Sigmoid colon (tissue), 7 donors: ENCODE measurements at places on chromosomes 3 and 15. TPM values are rescaled to one million over a fixed set of nuclear protein-coding genes. Genes with fewer than 3 reads are reported as not detected.

DNA sequence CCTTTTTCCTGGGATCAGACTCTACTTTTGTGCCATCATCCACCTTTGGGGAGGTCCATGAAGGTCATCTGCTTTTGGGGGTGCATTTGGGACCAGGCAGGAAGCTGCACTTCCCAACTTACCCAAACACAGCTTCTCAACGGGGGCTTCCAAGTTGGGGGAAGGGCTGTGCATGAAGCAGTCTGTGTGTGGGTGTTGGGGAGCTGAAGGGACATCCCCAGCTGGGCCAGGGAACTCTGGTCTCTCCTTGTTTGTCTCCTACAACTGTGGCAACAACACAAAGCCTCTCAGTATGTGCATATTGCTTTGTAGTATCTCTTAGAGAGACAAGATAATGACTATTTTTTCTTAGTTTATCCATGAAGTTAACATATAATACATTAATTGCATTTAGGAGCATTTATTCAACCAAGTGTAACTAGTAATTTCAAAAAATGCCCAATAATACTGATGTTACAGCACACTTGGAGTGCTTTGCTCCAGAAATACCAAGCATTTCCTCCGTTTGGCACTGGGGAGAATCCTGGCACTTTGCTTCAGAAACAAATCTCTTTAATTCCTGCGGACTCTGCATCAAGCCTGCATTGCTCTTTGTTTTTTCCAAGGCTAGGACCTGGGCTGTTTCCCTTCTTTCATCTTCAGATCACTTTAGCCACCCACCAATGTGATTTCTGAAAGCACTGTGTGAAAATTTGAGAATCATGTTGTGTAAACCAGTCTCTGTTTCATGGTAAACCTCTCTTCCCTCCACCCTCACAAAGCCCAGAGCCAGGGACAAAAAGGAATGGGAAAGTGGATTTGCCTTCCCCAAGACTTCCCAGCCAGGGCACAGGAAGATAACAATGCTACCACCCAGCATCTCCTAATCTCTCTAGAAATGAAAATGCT lies 126.2 kb upstream of the PFN2 start:
- no peak for DNase-seq

GRCh38 chr3:69674752-69675151 lies 64.5 kb upstream of the MITF start:
- DNase-seq, result no peak

DNA sequence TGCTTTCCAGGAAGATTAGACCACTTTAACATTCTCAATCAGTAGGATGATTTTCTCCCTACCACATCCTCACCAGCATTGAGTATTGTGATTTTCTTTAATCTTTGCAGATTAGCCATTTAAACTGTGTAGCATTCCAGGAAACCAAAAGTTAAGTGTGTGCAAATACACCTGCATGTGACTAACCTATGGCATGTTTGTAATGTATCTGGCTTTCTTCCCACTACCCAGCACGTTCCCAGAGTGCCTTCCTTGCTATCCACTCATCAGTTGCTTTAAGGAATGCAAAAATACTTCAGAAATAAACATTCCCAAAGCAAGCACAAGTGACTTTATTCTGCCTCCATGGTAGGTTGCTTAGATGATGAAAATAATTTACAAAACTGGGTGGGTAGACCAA lies 74.2 kb downstream of the ATG7 start:
- DNase-seq, result no peak

DNA sequence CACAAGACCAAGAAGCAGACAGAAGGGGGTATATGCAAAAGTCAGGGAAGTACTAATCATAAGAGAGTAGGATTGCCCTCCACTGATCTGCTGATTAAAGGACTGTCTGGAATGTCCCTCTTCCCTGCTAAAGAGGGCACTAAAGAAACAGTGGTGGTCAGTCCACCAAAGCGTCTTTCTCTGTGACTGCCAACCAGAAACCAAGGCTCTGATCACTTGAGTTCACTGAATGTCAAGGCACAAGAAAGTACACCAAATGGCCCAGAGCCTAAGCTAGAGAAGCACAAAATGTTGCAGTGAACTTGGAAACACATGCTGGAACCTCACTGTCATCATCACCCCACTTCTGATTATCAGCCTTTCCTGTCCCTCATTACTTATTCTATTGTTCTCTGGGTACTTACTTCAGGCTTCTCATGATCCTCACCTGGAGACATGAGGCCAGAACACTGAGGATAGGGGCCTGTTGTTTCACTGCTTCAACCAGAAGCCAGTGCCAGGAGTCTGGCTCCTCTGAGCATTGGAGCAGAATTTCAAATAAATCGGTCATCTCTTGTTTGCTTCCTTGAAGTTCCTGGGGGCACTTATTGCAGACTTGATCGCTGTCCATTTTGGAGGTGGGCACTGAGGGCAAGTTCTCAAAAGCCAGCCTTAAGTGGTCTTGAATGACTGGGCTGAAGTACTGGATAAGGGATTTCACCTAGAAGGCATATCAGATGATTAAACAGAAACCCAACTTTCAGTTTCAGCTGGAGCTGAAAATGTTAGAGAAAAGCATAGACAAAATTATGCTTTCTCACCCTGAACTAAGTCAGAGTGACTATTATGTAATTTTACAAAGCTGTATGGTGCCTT lies 58.9 kb downstream of the EIF3J start:
- no peak for DNase-seq

DNA sequence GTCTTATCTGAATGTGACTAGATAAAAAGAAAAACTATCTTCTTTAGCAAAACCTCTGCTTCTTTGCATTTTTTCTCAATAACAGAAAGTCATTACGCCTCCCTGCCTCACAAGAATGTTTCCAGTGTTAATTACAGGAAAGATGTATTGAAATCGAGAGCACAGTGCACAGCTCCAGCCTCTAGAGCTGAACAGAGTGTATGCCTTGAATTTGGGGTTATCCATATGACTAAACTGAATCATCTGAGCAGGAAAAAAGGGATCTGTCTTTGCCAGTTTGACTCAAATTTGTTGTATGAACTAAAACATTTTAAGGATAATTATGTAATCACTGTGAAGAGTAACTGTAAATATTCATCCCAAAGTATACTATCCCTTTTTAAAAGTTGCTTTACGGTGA lies 149.1 kb upstream of the CGNL1 start:
- no peak for DNase-seq

DNA sequence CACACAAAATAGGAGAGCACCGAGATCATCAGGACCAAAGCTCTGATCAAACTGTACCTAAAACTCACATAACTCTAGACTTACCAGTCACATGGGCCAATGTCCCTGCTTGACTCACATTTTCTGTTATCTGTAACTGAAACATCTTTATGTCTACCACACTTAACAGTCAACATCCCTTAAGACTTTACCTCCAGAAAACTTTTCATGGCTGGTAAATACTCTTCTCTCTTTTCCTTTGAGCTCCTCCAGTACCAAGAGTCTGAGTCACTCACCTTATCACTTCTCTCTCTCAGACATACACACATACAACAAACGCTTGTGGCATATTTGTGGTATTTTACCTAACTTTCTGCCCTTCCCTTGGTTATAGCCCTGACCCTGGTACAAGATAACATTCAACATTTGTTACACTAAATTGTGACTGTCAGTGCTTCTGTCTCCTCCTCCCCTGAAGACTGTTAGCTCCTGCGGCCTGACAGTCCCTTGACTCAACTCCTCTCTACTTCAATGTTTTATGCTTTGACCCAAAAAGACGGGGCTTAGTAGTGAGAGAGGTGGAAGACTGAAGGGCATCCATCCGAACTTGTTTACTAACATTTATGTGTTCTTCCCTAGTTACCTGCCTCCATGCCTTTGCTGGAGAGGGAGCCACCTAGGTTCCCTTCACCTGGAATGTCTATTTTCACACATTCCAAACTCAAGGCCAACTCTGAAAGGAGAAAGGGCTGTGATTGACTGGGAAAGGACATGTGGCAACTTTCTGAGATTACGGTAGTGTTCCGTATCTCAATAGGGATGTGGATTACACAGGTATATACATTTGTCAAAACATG lies 3.7 kb upstream of the EFHB start:
- DNase-seq, result no peak

GRCh38 chr3:17972959-17973906 lies 230.8 kb upstream of the TBC1D5 start:
- DNase-seq, result no peak

DNA sequence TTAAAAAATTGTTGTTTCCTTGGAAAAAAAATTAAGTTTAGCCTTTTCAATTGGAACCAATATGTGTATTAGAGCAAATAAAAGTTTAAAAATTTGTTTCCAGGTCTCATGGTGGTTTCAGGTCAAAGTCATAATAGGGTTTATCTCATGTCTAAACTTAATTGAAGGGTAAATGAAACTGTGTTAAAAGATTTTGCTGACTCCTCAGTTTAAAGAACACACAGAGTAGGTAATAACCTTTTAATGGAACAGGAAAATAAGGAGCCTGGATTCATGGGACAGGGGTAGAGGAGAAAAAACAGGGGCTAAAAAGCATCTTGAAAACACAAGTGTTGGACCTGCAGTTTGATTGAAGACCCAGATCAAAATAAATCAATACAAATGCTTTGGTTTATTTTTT lies 190.6 kb downstream of the MFSD1 start:
- DNase-seq, result no peak

DNA sequence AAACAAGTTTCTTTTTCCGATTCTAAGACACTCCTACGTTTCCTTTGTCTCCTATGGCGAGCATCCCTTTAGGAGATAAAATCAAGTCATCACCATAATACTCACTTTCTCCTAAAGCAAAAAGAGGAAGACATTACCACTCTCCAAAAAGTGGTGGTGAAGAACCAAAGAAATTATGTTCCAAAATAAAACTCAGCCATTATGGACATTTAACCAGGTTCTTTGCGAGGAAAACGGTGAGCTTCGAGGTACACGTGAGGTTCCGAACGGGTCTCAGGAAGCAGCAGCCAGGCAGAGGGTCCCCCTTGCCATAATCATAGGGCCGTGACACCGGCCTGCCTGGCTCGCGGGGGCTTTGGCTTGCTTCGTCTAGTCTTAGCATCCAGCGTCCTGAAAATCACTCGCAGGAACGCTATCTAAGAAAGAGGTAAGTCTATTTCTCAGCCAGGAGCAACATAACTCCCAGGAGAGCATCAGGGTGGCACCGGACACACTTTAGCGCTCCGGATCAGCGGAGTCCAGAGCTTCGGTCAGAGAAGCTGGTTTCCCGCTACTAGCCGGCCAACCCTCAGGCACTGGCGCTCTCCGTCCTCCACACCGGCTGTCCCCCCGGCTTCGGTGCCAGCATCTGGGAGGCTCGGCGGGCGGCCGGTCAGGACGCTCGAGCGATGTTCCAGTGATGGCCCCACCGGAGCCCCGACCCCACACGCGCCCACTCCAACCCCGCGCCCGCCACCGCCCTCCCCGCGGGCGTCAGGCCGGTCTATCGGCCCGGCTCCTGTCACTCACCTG lies 581 bp downstream of the IP6K1 start:
- DNase-seq, result peak; percentile 76

GRCh38 chr15:64604319-64604718 lies 143.9 kb downstream of the ZNF609 start:
- DNase-seq, result no peak

GRCh38 chr3:43734685-43735084 lies 43.9 kb downstream of the ABHD5 start:
- DNase-seq, result no peak

- no peak for DNase-seq
Measured at GRCh38 chr3:192449036-192449435, 278.3 kb downstream of the FGF12 start.

GRCh38 chr3:118863731-118864322 lies 170.8 kb downstream of the IGSF11 start:
- DNase-seq, result no peak

GRCh38 chr3:66577426-66578203 lies 76.8 kb upstream of the LRIG1 start:
- DNase-seq, result no peak

- no peak for DNase-seq
Measured at GRCh38 chr3:193620650-193621049, 27.6 kb downstream of the OPA1 start.

- DNase-seq, result no peak
Measured at GRCh38 chr3:143653493-143653892, 194.8 kb downstream of the SLC9A9 start.

GRCh38 chr15:96097661-96098060 lies 232.8 kb upstream of the NR2F2 start:
- no peak for DNase-seq

GRCh38 chr15:57316451-57316850 lies 59.9 kb upstream of the CGNL1 start:
- no peak for DNase-seq

GRCh38 chr3:166860217-166860616 lies 519.9 kb downstream of the ZBBX start:
- no peak for DNase-seq

- DNase-seq, result no peak
Measured at GRCh38 chr3:111081008-111081545, 9.5 kb downstream of the NECTIN3 start.

DNA sequence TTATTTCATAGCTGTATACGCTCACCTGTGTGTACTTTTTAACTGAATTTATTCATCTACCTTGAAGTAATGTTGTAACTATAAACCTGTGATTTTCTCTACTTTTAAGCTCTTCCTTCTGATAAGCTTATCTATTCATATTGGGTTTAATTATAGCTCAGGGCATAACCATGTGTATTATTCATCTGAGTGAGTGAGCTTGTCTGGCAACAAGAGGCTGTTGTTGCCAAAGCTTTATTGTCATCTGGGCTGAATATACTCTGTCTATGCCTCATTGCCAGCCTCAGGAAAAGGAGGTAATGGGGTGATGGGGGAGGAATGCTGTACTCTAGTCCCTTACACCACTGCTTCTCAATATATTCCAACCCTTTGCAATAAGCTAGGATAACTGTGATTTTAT lies 292.4 kb downstream of the UBE2E2 start:
- no peak for DNase-seq

DNA sequence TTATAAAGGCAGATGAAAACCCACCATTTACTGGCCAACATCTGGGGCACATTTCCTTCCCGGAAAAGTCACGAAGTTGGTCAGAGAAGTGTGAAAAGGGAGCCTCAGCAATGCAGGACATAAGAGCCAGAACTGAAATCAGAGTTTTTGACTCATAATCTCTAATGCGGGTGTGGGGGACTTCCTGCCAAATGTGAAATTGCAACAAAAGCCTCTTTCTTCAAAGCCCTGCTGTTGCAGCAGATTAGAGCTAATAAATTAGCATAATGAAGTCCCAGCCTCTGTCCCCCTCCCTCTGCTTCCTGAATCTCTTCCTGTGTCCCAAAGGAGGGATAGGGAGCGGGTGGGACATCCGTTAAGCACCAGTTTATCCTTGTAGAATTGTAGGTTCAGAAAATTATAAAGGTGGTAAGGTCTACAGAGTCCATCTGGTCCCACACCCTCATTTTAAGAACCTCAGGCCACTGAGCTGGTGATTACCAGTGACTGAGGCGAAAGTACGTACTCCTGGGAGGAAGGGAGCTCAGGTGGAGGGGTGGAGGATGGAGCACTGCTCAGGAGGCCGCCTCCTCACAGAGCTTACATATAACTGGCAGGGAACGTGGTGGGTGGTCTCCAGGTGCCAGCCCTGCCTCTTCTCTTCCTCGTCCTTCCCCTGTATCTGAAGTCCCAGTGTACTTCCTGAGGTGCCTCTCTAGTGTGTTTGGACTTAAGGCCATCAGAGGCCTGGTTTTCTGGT lies 35.0 kb downstream of the ST6GAL1 start:
- DNase-seq, result no peak

Gene NAALADL2
- total RNA-seq, result 10.7 TPM

Gene GPR156
- total RNA-seq, result 1.5 TPM

Gene IQCF5
- not detected for total RNA-seq

Gene EID1
- 291 TPM for total RNA-seq

Gene TRIM42
- not detected for total RNA-seq

Gene RNU5B-1
- not detected for total RNA-seq

Gene CHRNA7
- total RNA-seq, result 0.66 TPM

Gene TRAT1
- 0.33 TPM for total RNA-seq

Gene HYAL1
- total RNA-seq, result 4.6 TPM

Gene UNC13C
- 1.5 TPM for total RNA-seq

Gene TMC3
- total RNA-seq, result 0.82 TPM

Gene SMCO1
- not detected for total RNA-seq
